ENCODE measurements at places on chromosomes 2 and 18.

GRCh38 chr2:30239308-30239985 is 8.1 kb downstream of the LBH start:
- peak; percentile 79 for DNase-seq

- no peak for DNase-seq
Observed at GRCh38 chr18:74412116-74412880, 44.8 kb downstream of the DIPK1C start.

- no peak for DNase-seq
Observed at GRCh38 chr18:59549503-59550173, 147.6 kb downstream of the CCBE1 start.

DNA sequence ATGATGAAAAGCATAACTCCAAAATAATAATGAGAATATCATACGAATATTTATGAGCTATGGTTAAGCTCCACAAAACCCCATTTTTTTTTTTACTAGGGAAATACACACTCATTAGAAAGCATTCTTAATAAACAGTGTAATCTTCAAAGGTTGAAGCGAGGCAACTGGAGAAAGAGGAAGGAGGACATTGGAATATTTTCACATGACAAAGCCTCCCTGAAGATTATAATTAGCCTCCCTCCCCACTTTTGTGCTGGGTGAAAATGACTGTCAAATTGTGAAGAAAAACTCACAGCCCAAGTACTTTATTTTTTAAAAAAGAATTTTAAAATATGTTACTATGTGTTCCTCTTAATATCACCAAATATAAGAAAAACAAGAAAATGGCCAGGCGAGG is 64.1 kb upstream of the NFU1 start:
- no peak for DNase-seq

- DNase-seq = peak; percentile 20
Observed at GRCh38 chr2:26692279-26692896, at the start of gene KCNK3. Gene KCNK3, plus strand, starts transcription at chr2:26692722. Its CDS starts 154 bp downstream, at chr2:26692876.

GRCh38 chr2:3839476-3839875 is 136.1 kb downstream of the DCDC2C start:
- no peak for DNase-seq

GRCh38 chr18:22098563-22098989 is 70.8 kb upstream of the GATA6 start:
- no peak for DNase-seq

- no peak for DNase-seq
Observed at GRCh38 chr2:205051417-205051816, 506.1 kb downstream of the PARD3B start.

DNA sequence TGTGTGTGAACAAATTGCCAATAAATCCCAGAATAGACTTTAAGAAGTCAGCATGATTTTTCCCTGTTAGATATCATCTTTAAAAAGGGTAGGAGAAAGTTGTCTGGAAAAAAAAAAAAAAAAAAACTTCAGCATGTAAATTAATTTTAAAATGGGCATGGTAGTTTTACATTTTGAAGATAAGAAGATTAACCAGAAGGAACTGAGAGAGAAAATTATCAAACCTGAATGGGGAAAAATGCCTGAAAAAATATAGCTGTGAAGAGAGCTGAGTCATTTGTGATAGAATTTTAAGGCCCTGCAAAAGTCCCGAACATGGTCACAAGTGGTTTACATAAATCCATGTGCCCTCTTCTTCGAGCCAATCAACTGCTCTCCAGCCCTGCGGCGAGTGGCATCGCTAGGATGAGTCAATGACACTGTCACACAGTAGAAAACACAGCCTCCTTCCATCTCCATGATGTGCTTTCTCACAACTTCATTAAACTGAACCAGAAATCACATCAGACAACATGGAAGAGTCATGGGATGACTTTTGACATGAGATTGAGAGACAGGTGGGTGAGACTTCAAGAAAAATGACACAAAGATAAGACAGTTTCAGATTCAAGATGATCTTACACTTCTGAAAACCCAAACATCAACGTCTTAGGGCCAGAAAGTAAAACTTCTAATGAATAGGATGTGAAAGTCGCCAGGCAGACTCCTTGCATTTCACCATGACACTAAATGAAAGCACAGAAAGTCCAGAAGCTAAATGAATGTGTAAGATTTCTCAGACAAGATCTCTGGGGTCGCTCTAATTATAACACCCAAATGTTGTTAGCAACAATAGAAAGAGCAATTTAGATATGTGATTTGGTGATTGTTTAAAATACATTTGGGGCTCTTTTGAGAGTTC is 273.0 kb upstream of the ID2 start:
- DNase-seq = peak; percentile 89

- no peak for DNase-seq
Observed at GRCh38 chr2:168519534-168520308, 63.6 kb downstream of the CERS6 start.

DNA sequence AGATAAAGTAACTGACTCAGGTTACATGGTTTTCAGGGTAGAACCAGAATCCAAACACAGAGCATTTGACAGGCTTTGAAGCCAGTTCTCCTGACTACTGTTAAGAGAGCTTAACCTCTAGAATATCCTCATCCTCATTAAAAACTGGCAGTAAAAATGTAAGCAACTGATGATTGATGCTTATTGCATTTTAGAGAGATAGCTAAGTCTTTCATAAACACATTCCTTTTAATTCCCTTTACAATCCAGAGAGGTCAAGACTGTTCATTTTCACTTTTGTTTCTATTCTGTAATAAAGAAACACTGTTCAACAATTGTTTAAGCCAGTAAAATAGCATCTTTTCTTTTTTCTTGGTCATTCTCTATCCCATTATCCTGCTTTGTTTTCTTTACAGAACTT is 53.9 kb upstream of the RAB27B start:
- DNase-seq = no peak

- DNase-seq = no peak
Observed at GRCh38 chr18:34221971-34222306, 2.8 kb downstream of the NOL4 start.

- DNase-seq = no peak
Observed at GRCh38 chr2:85996591-85996990, 107.8 kb upstream of the ST3GAL5 start.

- no peak for DNase-seq
Observed at GRCh38 chr2:235643680-235644511, 150.1 kb downstream of the AGAP1 start.

- DNase-seq = no peak
Observed at GRCh38 chr18:37412829-37413228, 152.8 kb downstream of the CELF4 start.

DNA sequence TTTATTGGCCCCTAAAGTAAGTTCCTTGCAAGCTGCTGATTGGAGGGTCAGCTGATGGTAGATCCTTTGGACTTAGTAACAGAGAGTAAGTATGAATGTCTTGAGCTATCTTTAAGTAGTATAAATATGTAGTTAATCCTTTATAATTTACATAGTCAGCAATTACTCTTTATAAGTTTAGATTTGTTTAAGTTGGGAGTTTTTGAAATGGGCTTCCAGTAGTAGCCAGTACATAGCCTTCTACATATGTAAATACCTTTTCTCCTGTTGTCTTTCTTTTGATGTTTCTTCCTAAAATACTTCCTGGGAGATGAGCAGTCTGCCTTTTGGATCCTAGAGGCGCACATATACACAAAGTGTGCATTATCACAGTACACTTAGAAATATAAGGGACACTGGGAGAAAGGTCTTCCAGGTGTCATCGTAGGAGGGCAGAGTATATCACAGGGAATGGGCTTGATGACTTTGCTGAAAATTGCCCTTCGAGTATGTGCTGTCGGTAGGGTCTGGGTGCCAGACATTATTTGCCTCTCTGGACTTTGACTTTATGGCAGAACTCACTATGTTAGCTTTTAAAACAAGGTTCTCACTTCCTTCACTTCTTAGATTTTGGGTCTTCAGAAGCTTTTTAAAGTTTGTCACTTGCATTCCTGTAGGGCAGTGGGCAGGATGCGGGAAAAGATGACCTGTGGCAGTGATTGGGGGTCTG is 21.6 kb downstream of the TTLL4 start:
- DNase-seq = no peak

- no peak for DNase-seq
Observed at GRCh38 chr18:69400253-69400975, at the start of gene DOK6. Gene DOK6, plus strand, starts transcription at chr18:69400888.

DNA sequence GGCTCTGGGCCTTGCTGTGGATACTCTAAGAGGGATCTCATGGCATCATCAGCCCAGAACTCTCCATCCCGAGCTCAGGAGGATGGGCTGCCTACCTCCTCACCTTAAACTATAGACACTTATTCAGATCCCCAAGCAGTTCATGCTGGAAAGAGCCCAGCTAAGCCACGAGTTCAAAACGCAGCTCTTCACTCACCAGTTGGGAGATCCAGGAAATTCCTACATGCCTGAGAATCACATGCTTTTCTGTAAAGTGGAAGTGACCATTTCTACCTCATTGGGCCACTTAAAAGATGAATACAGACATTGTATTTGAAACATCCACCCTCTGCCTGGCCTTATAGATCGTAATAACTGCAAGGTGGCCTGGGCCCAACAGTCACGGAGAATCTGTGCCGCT is 6.6 kb downstream of the ATOH8 start:
- DNase-seq = no peak

DNA sequence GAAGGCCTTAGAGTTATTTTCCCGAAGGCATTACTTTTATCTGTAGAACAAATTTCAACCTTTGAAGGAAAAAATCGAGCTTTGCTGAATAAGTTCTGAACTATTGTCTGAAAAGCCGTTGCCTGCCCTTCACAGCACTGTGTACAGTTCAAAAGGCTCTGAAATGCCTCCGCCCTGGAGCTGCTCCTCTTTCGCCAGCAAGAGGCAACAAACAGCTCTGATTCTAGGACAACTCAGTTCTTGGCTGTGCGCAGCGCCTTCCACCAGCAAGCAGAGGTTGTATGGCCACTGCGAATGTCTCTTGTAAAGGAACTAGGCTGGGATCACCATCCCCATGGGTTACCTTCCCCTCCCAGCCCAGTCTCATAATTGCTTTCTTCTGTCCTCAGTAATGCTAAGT is 308.5 kb downstream of the GBX2 start:
- no peak for DNase-seq

DNA sequence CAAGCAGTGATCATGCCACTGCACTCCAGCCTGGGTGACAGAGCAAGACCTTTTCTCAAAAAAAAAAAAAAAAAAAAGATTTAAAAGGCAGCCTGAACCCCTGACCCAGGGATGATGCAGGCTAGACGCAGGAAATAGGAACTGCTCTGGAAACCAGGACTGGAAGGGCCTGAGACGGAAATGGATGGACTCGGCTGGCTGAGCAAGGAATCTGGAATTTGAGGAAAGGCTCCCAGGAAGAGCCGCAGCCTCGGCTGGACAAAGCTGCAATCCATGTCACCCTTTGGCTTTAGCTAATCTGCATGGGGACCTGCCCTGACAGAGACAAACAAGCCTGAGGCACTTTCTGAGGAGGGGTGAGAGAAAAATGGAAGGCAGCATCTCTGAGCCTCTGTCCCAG is 55.0 kb upstream of the DAPL1 start:
- no peak for DNase-seq

DNA sequence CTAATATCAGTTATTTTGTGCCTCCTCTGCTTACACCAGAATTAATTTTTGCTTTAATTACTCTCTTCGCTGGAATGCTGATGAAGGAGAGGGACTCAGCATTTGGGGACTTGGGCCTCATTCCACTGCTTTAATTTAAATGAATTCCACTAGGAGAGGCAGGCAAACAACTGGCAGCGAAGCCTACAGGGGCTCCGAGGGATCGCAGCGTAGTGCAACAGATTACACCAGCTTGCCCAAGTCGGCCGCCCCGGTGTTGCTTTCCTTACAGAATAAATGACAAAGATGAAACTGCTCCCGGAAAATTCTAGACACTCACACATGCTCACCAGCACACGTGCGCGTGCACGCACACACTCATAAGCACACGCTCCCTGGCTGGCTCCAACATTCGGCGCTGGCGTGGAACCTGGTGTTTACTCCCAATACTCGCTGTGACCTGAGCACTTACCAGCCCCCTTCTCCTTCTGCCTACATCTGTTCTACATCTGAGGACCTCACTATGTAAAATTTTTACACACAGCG is 175.4 kb downstream of the ZNF521 start:
- DNase-seq = no peak

DNA sequence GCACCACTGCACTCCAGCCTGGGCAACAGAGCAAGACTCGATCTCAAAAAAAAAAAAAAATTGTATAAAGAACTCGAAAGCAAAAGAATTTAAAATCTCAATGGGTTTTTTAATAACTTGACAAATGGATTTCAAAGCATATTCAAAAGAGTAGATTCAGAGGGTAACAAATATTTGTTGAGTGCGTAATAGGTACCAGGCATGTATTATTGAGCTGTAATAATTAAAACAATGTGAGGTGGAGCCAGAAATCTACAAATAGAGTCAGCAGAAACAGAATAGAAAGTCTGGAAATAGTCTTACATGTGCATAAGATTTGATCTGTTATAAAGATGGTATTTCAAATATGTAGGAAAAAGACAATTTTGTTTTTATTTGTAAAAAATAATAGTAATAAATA is 19.1 kb upstream of the RAB11FIP5 start:
- no peak for DNase-seq

GRCh38 chr18:44458777-44459176 is 221.9 kb upstream of the SETBP1 start:
- DNase-seq = no peak

DNA sequence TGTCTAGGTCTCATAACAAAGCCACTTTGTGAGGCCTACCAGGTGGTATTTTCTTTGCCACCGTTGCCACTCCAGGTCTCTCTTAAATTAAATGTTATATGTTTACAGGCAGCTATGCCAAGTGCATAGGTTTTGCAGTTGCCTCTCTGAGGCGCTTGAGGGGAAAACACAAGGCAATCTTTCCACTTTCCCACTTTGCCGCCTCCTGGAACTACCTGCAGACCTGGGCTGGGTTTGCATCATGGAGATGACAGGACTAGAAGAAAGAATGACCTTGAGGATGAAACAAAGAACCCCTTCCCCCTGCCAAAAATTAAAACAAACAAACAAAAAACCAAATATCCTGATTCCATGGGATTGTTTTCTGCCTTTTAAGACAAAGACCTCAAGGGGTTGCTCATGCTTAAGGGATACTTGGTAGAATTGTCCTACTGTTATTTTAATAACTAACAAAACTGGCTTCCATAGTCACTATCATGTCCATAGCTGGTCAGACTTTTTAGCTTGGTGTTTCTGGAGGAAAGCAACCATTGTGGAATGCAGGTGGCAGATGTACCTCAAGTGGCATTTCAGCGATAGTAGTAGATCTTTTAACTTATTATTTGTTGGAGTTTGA is 159.9 kb downstream of the PRPF40A start:
- DNase-seq = no peak

DNA sequence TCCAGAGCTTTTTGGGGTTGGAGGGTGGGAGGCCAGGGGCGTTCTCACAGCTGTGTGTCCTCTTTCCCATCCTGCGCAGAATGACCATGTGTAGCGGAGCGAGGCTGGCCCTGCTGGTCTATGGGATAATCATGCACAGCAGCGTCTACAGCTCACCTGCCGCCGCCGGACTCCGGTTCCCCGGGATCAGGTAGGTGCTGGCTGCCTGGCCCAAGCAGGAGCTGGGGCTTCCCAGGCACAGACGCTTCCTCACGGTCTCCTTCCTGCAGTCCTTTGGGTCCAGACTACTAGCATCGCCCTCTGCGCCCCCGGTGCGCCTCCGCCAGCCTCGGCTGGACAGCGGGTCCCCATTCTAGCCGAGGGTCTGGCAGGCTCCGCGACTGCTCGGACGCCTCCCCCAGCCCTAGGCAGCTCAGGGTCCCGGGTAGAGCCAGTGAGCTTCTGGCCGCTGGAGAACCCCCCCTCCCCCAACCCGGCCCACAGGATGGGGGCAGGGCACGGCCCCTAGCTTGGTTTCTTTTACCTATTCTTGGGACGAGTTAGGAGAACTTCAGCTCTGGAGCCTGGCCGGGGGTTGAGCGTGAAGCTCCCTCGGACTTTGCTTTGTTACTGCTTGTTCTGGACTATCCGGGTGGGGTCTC is 756 bp downstream of the ADCYAP1 start:
- no peak for DNase-seq

GRCh38 chr2:127217470-127218325 is 2.4 kb downstream of the CYP27C1 start:
- no peak for DNase-seq
